ENCODE measurements at places on chromosomes 2 and 18. TPM values are rescaled to one million over a fixed set of nuclear protein-coding genes. Genes with fewer than 3 reads are reported as not detected.

UCN gene
- total RNA-seq = 0.32 TPM

AMER3 gene
- total RNA-seq = not detected

PGAP1 gene
- total RNA-seq = 14.9 TPM

EPHA4 gene
- 4.0 TPM for total RNA-seq

TMEM198 gene
- total RNA-seq = 8.2 TPM

NYAP2 gene
- total RNA-seq = 0.69 TPM

FAM228B gene
- total RNA-seq = 2.5 TPM

XIRP2 gene
- total RNA-seq = 0.24 TPM

NT5C1B gene
- not detected for total RNA-seq

LOXL3 gene
- total RNA-seq = 16.8 TPM

LYPD6 gene
- total RNA-seq = 10.4 TPM

CTIF gene
- 13.6 TPM for total RNA-seq

ITPRID2 gene
- total RNA-seq = 70.5 TPM

CYS1 gene
- total RNA-seq = not detected

POTEI gene
- 0.47 TPM for total RNA-seq

XDH gene
- total RNA-seq = 0.03 TPM

CD226 gene
- total RNA-seq = not detected

GYPC gene
- 26.1 TPM for total RNA-seq

CRIM1 gene
- 10.2 TPM for total RNA-seq

ANKRD29 gene
- 3.9 TPM for total RNA-seq

ADAM23 gene
- total RNA-seq = 25.0 TPM

SAG gene
- not detected for total RNA-seq

EFEMP1 gene
- total RNA-seq = 0.06 TPM

C2orf15 gene
- total RNA-seq = 0.25 TPM

TGFA gene
- total RNA-seq = 8.9 TPM

GNAL gene
- total RNA-seq = 2.9 TPM

GBX2 gene
- total RNA-seq = 18.4 TPM

EGR4 gene
- not detected for total RNA-seq

CHRNG gene
- total RNA-seq = 36.6 TPM

ARHGAP25 gene
- total RNA-seq = 6.3 TPM

MC5R gene
- total RNA-seq = not detected

PLCL1 gene
- total RNA-seq = not detected

TTN gene
- total RNA-seq = 26.2 TPM

UGT1A8 gene
- not detected for total RNA-seq

TEX44 gene
- not detected for total RNA-seq

ARHGAP15 gene
- total RNA-seq = 0.25 TPM

DPP4 gene
- 0.08 TPM for total RNA-seq

HOXD1 gene
- total RNA-seq = 0.06 TPM

MBP gene
- total RNA-seq = not detected

HJURP gene
- 86.1 TPM for total RNA-seq

MAB21L4 gene
- total RNA-seq = 1.0 TPM

MSTN gene
- 102 TPM for total RNA-seq

CLEC4F gene
- total RNA-seq = not detected

KCNK3 gene
- 0.08 TPM for total RNA-seq

RAMP1 gene
- not detected for total RNA-seq

EPB41L5 gene
- 22.1 TPM for total RNA-seq

RFX8 gene
- 0.06 TPM for total RNA-seq

CRYBA2 gene
- total RNA-seq = not detected

TMEM178A gene
- 0.14 TPM for total RNA-seq

SALL3 gene
- not detected for total RNA-seq

PSMG2 gene
- 75.6 TPM for total RNA-seq

PKDCC gene
- total RNA-seq = 361 TPM

GAL3ST2 gene
- total RNA-seq = not detected

TDRD15 gene
- 0.02 TPM for total RNA-seq

TNP1 gene
- not detected for total RNA-seq
